ENCODE measurements at places on chromosomes 1 and 21.

DNA sequence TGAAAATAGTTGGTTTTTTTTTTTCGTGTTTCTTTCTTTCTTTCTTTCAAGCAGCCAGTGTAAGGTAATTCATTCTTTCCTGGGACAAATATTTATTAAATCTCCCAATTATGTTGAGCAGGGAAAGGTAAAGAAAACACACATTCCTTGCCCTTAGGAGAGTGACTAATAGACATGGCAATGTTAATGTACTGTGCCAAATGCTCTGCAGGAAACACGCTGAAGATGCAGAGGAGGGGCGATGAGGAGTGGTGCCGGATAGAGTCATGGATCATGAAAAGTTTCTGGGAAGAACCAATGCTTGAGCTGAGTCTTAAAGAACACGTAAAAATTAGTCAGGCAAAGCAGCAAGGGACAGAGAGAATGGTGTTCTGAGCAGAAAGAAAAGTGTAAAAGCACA, 199.2 kb downstream of the DNM3 start:
- no peak for DNase-seq

- no peak for DNase-seq
Observed at GRCh38 chr21:37128076-37128475, 55.0 kb downstream of the TTC3 start.

GRCh38 chr1:10651793-10652192, 144.7 kb downstream of the CASZ1 start:
- no peak for DNase-seq

- DNase-seq, result peak; percentile 10
Observed at GRCh38 chr1:101567582-101568189, 330.9 kb downstream of the S1PR1 start.

- no peak for DNase-seq
Observed at GRCh38 chr1:43822040-43822690, 111.4 kb upstream of the ARTN start.

GRCh38 chr1:70907563-70908310, 139.9 kb downstream of the PTGER3 start:
- DNase-seq, result no peak

- DNase-seq, result no peak
Observed at GRCh38 chr1:28503117-28503516, 2.7 kb upstream of the RCC1 start.

GRCh38 chr1:55347866-55348265, 132.7 kb upstream of the USP24 start:
- no peak for DNase-seq

GRCh38 chr21:45192332-45192731, 95.4 kb downstream of the POFUT2 start:
- no peak for DNase-seq

DNA sequence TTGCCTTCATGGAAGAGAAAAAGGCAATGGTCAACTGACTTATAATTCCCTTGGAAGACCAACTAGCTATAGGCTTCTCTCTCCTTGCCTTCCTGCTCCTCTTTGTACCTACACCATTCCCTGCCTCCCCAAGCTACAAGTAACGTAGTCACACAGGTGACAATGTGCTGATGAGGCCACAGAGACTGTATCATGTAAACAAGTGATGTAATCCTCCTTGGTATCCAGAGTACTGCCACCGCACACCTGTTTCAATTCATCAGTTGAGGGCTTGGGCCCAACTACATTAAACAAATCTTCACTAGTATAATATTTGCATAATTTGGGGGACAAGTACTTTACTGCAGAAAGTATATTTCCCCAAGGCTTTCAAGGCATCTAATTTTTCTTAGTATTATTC, 76.4 kb upstream of the SCYL3 start:
- no peak for DNase-seq

DNA sequence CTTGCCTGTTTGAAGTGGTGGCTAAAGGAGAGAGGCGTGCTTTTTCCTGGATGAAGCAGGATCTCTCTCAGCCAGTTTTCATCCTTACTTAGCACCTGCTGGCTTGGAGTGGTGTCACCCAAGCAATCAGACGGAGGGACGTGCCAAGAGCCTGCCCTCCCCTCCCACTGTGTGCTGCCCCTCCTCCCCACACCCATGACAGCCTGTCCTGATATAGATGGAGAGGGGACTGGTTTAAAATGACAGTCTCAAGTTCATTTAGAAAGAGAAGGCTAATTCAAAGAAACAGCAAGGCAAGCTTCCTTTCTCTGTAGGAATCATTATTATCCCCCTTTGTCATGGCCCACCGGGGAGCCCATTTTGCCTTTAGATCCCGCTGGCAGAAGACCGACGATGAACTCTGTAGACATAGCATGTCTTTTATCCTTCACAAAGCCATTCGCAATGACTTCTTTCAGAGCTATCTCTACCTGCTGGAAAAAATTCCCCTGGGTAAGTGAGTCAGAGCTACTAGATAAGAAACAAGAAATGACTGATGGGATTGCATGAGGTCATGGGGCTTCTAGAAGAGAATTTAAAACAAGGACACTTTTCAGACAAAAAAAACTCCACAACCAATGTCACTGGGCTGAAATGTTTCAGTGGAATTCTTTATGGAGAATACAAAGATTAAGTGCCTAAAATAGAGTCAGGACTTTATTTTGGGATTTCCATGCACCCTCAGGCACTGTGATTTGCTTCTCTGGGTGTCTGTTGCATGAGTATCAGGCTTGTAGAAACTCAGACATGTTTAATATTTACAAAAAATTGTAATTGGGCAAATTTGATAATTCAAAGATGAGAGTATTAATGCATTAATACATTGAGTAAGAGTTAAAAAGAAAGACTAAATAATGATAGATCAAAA, at the start of gene NTMT2:
Gene NTMT2 (plus strand): TSS at position 190 of the 907 bp plus-strand sequence. CDS start 149 bp downstream, at position 339.
- no peak for DNase-seq

- DNase-seq, result no peak
Observed at GRCh38 chr1:84583648-84584047, 9.4 kb upstream of the CTBS start.

GRCh38 chr1:2445162-2445822, 30.8 kb upstream of the PLCH2 start:
- DNase-seq, result no peak

DNA sequence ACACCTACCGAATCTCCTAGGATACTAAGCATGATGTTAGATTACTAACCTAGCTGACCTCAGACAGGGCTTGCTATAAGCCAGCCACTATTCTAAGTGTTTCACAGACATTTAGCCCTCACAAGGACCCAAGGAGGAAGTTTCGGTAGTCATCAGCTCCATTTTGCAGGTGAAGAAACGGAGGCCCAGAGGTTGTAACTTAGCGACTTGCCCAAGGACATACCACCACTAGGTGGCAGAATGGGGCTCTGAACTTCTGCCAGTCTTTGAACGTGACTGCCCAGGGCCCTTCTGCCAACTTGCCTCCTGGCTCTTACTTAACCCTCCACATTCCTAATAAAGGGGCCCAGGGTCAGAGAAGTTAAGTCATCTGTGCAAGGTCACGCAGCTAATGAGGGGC, 283.5 kb downstream of the C1orf94 start:
- DNase-seq, result peak; percentile 42

DNA sequence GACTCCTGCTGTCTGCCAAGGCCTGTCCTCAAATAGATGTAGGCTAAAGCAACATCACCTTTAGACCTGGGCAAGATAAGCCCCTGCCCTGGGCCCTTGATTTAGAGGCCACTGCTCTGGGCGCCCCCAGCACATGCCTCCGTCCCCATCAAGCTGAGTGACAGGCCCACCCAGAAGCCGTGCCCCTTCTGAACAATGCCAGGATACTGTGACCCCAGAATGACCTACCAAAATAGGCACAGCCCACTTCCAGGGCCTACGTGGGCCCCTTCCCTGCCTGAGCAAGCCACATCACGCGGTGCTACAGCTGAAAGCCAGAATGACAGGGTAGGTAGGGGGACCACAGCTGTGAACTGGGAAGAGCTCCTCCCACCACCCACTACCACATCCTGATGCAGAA, 24.7 kb upstream of the BECN2 start:
- DNase-seq, result no peak

GRCh38 chr1:48939828-48940227, 163.1 kb upstream of the BEND5 start:
- DNase-seq, result no peak

- no peak for DNase-seq
Observed at GRCh38 chr1:93433407-93433961, 14.4 kb upstream of the FNBP1L start.

- DNase-seq, result no peak
Observed at GRCh38 chr1:63935553-63935952, 161.7 kb downstream of the ROR1 start.

GRCh38 chr1:55212349-55213150, 2.6 kb downstream of the USP24 start:
- DNase-seq, result no peak

- DNase-seq, result no peak
Observed at GRCh38 chr1:75614399-75614756, 3.5 kb upstream of the SLC44A5 start.

- DNase-seq, result no peak
Observed at GRCh38 chr1:201659572-201659971, 120.6 kb downstream of the NAV1 start.

DNA sequence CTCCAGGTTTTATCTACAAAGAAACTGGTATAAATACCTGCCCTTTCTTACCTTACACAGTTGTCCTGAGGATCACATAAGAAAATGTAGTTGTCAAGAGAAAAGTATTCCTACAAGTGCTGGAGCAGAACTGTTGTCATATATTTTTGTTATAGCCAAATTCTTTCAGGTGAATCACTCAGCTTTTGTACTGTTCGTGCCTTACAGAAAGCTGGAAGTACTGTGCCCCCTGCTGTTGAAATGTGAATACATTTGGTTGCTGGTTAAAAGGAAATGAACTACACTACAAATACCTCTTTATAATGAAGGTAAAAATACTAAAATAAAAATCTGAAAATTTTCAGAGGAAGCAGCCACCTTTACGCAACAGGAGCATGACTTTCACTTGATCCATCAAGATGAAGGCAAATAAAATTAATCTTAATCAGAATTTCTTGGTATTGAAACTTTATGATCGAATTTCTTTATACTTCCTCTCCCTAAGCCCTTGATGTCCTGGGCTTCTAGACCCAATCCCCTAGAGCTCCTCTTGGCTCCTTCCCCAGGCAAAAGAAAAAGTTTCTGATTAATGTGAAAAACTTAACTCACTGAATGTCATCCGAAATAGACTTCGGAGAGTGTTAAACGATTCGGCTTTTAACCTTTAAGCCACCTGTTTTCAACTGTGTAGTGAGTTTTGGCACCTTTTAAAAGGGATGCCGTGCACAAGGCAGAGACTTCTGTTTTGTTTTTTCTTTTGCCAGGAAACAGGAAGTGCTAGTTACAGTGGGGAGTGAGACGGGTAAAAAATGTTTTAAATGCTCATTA, 12.5 kb downstream of the CHML start:
- no peak for DNase-seq

DNA sequence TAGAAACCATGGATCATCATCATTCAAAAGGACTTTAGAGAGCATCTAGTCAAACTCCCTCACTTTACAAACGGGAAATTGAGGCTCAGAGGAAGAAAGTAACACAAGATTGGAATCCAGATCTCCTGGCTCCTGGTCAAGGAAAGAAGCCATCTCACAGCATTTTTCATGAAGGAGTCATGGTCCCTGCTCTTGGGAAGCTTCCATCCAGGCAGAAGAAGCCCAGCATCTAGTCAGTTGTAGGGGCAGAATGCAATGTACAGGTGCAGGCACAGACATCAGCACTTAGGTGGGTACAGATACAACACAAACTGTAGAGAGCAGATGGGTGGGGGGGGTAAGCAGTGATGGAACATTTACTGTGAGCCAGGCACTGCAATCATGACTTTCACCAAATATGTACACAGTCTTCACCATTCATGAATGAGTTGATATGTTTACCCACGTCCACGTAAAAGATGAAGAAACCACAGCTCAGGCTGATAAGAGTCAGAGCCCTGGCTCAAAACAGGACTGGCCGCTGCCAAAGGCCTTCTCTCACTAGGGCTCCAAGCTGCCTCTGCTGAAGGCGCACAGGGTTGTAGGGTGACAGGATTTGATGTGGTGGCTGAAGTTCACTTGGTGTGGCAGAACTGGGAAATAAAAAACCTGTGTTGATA, 44.0 kb downstream of the OPTC start:
- no peak for DNase-seq

DNA sequence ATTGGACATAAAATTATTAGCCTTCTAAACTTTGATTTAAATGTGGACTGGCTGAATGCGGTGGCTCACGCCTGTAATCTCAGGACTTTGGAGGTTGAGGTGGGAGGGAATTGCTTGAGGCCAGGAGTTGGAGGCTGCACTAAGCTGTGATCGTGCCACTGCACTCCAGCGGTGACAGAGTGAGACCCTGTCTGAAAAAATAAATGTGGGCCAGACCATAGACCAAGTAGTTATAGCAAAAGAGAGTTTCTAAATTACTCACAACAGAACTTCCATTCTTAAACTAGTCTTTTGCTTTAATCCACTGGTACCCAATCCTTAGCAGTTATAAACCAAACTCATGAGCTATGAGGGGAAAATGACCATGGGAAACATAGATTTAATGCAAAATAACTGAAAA, 35.2 kb downstream of the RAP1A start:
- DNase-seq, result no peak

- no peak for DNase-seq
Observed at GRCh38 chr21:36980280-36981048, 14.0 kb upstream of the HLCS start.

All from GM12864 (cell line).